Activated CD4-positive, alpha-beta T cell treated with anti-CD3 and anti-CD28 coated beads for 24 hours (primary cell): ENCODE measurements at places on chromosomes 13 and 19.

- DNase-seq, result no peak
These were observed 266.4 kb downstream of the NALCN start for GRCh38 chr13:101149735-101150384.

- no peak for DNase-seq
These were observed 150.3 kb downstream of the IER2 start for GRCh38 chr19:13300421-13301030.

GRCh38 chr19:21907516-21907915 is 71.5 kb upstream of the ZNF43 start:
- DNase-seq, result no peak

DNA sequence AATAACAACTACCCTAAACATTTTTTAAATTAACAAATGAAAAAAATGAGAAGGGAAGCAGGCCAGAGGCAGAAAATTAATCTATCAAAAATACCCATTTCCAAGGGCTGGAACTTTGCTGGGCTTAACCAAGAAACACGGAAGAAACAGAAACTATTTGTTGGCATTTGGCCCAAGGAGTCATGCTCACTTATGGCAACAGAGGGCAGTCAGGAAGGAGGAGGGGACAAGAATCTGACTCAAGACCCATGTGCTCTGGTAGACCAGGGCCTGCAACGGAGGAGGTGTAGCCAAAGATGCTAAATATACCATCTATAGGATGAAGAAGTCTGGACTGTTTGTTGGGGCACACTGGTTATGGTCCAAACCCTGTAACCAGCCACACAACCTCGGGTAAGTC is 496.7 kb downstream of the COG6 start:
- DNase-seq, result no peak

DNA sequence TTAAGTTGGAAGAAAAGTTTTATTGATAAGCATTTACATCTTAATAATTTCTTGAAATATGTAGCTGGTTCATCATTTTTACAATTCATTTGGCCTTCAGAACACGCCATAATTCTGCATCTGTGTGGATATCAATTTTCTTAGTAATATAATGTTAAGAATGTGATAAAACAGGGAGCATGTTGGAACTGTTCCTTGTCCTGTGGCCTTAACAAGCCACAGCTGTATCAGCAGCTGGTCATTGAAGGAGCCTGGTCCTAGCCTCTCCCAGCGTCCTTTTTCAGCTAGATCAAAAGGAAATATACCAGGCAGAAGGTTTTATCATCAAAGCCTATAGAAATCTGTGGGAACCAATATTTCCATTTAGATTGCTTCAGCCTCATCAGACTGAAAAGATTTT is 421.8 kb downstream of the SPRY2 start:
- DNase-seq, result no peak

DNA sequence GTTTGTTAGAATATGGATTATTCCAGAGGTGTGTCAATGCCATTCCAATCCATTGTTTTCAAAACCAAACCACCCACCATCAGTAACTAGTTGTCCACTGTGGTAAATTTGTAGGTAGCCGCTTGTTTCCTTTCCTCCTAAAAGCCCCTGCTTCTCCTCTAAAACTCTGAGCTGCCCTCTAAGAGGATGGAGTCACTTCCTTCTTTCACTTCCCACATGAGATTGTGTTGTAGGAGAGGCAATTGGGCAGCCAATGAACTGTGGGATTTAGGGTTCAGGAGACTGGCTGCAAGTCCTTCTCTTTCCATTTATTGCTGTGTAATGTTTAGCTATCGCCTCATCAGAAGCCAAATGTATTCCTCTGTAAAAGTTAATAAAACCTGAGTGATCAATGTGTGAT is 49.9 kb upstream of the RFXAP start:
- DNase-seq, result no peak

- no peak for DNase-seq
These were observed 4.4 kb upstream of the WIZ start for GRCh38 chr19:15453906-15454860.

DNA sequence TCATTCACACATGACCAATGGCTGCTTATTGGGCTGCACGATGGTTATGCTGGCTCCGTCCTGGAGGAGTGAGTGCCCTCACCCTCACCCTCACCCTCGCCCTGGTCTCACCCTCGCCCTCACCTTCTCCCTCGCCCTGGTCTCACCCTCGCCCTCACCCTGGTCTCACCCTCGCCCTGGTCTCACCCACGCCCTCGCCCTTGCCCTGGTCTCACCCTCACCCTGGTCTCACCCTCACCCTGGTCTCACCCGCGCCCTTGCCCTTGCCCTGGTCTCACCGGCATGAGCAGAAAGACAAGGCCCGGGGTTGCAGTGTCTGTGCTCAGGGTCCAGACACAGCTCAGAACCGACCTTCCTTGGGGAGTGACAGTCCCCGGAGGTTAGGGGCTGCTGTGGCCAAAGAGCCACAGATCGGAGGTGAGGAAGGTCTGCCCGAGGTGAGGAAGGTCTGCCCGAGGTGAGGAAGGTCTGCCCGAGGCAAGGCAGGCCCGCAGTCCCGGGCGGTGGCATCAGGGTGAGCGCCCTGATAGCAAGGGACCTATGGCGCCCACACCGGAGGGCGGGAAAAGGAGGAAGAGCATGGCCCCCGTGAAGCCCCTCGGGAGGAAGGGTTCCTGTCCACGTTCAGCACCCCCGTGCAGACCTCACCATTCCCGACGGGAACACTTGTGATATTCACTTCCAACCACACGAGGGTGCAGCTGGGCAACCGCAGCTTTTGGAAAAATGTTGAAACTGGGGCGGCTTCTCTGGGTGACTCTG is 65.6 kb downstream of the MCF2L start:
- DNase-seq, result no peak

DNA sequence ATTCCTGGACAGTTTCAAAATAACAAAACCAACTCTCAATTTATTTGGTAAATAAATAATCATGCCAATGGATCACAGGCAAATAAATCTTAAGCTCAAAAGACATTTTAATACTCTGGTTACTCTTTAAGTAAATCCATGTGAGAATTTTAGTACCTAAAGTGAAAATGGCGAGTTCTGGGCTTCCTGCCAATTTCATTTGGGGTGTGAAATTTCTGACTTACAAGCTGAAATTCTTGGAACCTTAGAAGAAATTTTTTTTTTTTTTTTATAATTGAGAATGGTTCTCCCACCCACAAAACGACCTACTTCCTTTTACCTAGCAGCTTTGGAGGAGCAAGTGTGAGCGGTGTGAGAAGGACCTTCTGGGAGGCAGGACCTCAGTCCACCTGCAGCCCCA is 354.5 kb upstream of the NBEA start:
- DNase-seq, result no peak
